GOT3 (cell line): ENCODE measurements at places on chromosomes 12 and 14.

GRCh38 chr12:50839042-50839441 is 3.7 kb upstream of the TMPRSS12 start:
- DNase-seq: no peak

DNA sequence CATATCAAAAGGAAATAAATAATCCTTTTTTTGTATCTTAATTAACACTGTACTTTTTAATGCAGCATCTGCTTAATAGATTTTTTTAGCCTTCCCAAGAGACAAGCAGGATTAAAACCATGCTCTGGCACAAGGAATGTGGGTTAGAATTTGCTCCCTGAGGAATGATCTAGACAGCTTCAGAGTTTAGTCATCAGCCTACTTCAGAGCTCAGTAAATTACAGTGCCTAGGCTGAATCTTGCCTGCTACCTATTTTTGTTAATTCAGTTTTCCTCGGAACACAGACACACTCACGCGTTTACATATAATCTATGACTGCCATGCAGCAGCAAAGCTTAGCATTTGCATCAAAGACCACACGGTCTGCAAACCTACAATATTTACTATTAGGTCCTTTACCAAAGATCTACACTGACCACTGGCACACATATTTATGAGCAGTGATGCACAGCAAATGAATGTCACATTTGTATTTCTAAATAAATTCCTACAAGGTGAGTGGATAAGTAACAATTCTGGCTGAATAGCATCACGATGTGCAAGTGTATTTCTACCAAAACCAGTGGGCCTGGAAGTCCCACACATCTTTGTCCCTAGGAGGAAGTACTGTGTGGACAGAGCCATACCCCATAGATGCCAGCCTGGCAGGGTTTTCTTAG is 309.8 kb upstream of the TMEM132C start:
- DNase-seq: no peak

DNA sequence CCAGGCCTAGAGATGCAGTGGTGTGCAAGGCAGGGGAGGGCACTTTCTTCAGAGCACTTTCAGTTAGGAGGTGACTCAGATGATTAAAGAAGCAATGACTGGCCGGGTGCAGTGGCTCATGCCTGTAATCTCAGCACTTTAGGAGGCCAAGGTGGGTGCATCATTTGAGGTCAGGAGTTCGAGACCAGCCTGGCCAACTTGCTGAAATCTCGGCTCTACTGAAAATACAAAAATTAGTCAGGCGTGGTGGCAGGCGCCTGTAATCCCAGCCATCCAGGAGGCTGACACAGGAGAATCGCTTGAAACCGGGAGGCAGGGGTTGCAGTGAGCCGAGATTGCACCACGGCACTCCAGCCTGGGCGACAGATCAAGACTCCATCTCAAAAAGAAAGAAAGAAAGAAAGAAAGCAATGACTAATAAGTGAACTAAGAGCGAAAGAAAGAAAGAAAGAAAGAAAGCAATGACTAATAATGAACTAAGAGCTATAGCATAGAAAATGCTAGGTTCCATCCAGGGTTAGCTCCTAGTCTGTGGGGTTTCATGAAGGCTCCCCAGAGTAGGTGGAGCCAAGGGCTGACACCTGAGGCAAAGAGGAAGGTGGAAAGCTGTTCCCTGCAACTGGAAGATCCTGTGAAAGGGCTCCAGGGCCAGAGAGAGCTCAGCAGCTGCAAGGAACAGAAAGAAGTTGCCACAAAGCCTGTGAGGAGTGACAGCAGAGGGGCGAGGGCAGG is 334.5 kb downstream of the CACNA1C start:
- no peak for DNase-seq

- no peak for DNase-seq
Measured at GRCh38 chr12:113244478-113244958, 23.3 kb downstream of the TPCN1 start.

GRCh38 chr14:74620497-74620921 is 8.5 kb upstream of the LTBP2 start:
- DNase-seq: no peak

DNA sequence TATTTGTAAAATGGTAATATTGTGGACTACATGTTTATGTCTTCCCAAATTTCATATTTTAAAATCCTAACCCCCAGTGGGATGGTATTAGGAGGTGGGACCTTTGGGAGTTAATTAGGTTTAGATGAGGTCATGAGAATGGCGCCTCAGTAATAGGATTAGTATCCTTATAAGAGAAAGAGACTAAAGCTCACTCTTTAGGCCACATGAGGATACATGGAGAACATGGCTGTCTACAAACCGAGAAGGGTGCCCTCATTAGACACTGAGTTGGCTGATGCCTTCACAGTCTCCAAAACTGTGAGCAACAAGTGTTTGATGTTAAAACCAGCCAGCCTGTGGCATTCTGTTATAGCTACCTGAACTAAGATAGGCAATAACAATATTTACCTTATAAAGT is 58.3 kb upstream of the OTOGL start:
- DNase-seq: no peak

DNA sequence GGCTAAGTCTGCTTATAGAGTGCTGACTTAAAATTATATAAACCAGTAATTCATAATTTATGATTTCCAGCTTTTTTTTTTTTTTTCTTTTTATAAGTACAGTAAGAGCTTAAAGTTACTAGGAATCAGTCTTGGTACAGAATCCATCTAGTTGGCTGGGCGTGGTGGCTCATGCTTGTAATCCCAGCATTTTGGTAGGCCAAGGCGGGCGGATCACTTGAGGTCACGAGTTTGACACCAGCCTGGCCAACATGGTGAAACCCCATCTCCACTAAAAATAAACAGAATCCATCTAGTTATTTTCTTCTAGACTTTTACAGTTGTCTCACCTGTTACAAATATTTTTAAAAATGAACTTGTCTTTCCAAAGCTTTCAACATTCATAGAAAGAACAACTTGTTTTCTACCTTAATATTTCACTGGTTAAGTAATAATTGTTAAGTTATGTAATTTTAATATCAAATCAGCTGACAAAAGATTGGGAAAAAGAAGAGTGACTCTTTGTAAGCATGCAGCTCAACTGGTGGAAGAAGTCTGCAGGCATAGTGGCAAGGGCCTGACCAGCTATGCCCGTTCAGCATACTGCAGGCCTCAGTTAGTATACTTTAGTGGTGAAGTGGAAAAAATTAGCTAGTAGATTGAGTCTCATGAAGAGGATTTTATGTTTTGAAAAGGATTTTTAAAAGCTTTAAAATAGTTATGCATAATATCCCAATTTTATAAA is 17.4 kb upstream of the PSMA3 start:
- DNase-seq: no peak

DNA sequence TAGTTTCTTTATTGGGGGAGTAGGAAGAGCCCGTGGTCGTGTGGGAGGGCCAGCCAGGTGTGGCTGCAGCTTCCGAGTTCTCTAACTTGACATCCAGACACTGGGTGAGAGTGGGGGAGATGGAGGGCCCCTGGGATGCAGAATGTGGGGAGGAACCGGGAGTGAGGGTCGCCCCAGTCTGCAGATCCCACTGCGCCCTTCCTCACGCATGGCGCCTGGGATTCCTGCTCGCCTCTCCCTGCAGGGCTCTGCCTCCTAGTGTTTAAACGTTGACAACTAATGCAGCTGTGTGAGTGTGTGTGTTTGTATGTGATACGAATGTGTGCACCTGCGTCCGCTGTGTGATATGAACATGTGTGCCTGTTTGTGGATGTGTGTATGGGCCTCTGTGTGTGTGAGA is 34.6 kb downstream of the FZD10 start:
- DNase-seq: no peak

GRCh38 chr14:28779456-28779855 is 12.9 kb downstream of the FOXG1 start:
- no peak for DNase-seq

- no peak for DNase-seq
Measured at GRCh38 chr14:95250936-95251335, 68.8 kb downstream of the CLMN start.

DNA sequence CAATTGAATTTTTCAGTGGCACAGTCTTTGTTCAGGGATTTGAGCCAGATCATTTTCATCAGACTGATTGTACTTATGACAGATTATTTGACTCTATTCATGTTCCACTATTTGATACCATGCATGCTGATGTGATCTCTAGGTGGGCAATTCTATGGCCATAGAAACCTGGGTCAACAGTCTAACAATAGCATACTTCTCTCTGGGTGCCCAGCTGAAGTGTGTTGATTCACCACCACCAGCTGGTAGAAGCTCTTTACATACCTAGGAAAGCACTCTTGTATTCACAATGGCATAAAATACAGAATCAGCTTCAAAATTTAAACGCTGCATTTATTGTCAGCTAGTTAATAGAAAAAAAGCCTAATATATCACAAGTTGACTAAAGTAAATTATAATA is 90.2 kb upstream of the TMTC2 start:
- DNase-seq: no peak

GRCh38 chr14:102901633-102902032 is 20.8 kb upstream of the AMN start:
- no peak for DNase-seq

DNA sequence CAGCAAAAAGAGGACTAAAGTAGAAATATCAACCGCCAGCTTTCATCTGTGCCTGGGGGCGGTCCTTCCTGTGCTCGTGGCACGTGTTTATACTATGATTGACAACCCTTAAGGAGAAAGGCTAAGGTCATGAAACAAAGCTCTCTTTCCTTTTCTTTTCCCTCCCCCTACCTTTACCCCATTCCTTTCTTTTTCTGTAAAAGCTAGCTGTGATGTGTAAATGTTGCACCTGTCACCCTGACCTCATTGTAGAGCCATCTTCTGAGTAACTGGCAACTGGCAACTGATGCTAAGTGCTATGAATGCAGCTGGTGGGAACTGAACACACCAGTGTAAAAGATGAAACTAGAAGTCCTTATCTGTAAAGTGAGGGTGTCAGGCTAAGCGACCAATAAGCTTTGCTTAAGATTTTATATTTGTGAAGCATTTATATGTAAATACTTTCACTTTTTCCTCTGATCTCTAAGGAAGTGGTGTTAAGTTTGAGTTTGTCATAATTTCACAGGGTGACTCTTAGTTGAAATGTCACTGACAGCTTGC is 102.8 kb upstream of the BCAT1 start:
- DNase-seq: no peak

GRCh38 chr12:111056618-111057521 is 136.5 kb upstream of the MYL2 start:
- no peak for DNase-seq

DNA sequence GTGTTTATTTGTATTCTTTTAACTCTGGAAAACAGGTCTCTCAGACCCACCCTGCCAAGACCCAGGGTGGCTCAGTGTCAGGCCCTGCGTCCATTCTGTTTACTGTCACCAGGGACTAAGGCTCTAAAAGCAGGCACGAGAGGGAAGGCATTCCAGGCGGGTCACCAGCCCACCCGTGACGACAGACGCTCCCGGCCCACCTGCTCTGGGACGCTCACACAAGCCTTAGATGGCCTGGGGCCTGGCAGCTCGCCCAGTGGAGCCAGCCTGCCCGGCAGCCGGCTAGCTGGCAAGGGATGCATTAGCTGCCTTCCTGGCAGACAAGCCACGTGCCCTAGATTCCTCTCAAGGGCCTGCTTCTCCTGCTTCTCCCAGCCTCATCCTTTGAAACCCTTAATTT is 9.2 kb upstream of the NUAK1 start:
- no peak for DNase-seq

GRCh38 chr14:102893452-102893851 is 29.0 kb upstream of the AMN start:
- DNase-seq: no peak

GRCh38 chr14:102986810-102987579 is 64.5 kb downstream of the AMN start:
- DNase-seq: no peak

- no peak for DNase-seq
Measured at GRCh38 chr12:41920355-41920754, 224.3 kb downstream of the GXYLT1 start.

DNA sequence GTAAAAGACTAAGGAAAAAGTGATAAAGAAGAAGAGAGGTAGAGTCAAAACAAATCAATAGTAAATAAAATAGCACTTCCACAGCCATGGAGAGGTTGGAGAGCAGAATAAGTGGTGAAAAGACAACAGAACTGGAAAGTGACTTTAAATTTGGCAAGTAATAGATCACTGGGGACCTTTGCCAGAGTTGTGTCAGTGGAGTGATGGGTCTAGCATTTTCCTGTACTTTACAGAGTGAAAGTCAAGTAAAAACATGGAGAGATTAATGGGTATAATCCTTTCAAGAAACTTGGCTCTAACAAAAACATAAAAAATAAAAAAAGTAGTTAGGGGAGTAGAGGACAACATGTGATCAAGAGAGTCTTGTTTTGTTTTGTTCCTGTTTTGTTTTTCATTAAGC is 502.2 kb upstream of the RPL10L start:
- no peak for DNase-seq

- no peak for DNase-seq
Measured at GRCh38 chr14:50230401-50230700, 1.0 kb downstream of the SOS2 start.

- no peak for DNase-seq
Measured at GRCh38 chr14:65487783-65488494, 75.4 kb downstream of the FUT8 start.

DNA sequence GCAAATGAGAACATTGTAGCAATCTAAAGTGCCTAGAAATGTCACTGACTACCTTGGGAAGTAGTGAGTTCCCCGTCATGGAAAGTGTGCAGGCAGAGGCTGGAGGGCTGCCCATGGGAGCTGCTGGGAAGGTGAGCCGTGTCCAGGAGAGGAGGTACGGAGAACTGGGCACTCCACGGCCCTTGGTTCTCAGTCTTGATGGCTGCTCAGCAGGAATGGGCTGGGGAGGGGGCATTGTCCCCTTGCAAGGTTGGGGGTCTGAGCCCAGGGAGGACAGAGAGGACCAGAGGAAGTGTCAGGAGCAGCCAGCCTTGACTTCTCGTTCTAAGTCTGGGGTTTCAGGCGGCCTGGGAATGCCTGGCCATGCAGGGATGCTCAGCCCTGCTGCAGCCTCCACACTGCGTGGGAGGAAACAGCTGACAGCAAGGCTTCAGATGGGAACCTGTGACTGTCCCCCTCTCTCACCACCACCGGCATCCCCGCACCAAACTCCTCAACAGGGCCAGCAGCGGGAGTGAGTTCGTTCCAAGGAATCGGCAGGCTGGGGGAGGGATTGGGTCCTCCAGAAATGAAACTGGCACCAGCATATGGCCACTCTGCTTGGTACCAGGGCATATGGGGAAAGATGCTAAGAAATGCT is 140.2 kb downstream of the BCL11B start:
- DNase-seq: no peak

DNA sequence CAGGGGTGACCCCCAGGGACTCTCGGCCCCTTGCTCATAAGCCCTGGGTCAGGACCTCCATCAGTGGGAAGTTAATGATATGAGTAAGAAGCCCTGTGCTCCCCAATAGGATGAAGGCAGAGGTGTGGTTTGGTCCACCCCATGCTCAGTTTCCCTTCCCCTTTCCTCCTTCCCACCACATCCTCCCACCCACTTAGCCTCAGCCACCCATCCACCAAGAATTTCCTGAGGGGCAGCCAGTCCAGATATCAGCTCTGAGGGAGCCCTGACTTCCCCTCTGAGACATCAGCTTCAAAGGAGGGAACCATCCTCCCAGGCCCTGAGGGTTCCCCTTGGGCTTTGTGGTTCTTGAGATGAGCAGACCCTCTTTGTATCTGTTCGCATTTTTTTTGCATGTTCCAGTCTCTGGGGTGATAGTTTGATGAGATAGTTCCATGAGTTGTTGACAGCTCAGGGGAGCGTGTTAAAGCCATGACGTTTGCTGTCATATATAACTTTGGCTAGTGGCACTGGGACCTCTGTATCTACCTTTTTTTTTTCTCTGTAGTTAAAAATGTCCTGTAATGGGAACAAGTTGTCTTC is 71.2 kb downstream of the LGMN start:
- DNase-seq: no peak
